Large intestine (tissue), 12 donors: ENCODE measurements at places on chromosomes 1 and 21. TPM values are rescaled to one million over a fixed set of nuclear protein-coding genes. Genes with fewer than 3 reads are reported as not detected.

DNA sequence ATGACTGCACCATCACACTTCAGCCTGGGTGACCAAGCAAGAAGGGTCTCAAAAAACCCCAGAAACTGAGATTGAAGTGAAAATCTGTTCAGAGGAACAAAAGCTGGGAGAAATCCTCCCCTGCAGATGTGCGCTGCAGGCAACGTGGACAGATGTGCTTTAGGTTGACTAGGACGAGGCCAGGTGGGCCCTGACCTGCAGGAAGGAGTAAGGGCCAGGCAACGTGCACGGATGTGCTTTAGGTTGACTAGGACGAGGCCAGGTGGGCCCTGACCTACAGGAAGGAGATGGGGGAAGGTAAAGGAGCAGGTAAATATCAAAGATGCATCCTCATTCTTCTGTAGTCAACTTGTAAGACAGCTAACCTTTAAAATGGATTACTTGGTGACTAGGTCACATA is 2.5 kb upstream of the KRTAP12-1 start:
- DNase-seq = no peak

MRAP gene
- 0.72 TPM for polyA plus RNA-seq

DNA sequence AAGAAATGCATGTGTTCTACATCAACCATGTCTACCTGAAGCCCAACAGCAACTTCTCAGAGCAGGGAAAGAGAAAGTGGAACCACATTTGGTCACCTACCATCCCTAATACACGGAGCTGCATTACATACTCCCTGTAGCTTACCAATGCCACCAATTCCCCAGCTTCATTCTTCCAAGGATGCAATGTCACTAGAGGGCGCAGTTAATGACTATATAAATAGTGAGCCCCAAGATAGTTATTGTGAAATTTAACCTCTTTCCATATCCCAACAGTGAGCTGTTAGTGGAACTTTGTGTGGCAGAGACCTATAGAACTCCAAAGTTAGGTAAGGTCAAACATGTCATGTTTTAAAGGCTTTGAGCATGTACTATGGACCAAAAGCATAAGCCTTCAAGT is 618.3 kb downstream of the SMYD3 start:
- DNase-seq = peak; percentile 39

- DNase-seq = no peak
Observed at GRCh38 chr1:31736675-31737074, 27.5 kb downstream of the ADGRB2 start.

TNNT2 gene
- 20.8 TPM for polyA plus RNA-seq

DNA sequence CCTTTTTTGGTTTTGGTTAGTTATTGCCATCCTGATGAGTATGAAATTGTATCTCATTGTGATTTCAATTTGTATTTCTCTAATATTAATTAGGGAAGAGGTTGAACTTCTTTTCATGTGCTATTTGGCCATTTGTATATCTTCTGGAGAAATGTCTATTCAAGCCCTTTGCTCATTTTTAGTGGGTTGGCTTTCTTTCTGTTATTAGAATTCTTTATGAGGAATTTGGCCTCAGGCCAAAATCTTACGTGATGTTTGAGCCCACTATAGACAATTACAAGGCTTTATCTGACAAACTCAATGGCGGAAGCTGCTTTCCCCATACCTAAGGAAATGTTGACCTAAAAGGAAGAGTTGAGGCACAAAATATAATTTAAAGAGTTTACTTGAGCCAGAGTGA is 32.9 kb downstream of the IVNS1ABP start:
- DNase-seq = no peak

- no peak for DNase-seq
Observed at GRCh38 chr1:224559981-224560728, 56.0 kb upstream of the CNIH3 start.
